ENCODE measurements at places on chromosomes 3 and 15.
A peak's percentile ranks its signal among the peaks of the same experiment; 100 is the strongest.

DNA sequence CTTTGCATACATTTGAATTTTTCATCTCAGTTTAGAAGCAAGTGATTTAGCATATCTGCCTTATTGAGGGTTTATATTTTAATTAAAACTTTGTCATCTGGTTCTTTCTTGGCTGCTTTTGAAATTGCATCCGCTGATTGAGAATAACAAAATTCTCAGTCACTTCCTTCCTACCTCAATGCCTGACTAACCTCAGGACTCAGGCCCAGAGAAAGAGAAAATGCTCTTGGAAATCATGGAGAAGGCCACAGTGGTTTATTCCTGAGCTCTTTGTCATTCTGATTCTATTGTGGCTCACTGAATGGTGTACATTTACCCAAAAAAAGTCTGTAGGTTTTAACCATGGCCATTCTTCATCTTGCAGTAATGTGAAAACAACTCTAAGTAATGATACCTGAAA is 533.9 kb downstream of the TBL1XR1 start:
- DNase-seq, result no peak

- DNase-seq, result peak; percentile 9
These were observed 580.2 kb downstream of the NLGN1 start for GRCh38 chr3:173977747-173978146.

DNA sequence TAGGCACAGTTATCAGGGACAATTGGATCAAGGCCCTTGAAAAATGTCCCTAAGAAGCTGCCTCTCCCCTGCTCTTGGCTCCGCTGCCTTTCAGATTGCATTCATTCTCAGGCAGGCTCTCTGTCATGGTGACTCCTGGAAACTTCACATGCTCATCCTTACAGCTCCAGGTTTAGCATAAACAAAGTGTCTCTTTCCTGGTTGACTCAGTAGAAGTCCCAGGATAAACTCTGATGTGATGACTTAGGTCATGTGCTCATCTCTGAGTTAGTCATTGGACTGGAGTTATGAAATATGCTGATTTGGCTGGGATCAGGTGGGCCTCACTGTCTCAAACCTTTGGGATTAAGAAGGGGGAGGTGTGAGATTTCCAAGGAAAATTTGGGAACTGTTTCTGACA is 243.8 kb downstream of the ZNF621 start:
- no peak for DNase-seq

DNA sequence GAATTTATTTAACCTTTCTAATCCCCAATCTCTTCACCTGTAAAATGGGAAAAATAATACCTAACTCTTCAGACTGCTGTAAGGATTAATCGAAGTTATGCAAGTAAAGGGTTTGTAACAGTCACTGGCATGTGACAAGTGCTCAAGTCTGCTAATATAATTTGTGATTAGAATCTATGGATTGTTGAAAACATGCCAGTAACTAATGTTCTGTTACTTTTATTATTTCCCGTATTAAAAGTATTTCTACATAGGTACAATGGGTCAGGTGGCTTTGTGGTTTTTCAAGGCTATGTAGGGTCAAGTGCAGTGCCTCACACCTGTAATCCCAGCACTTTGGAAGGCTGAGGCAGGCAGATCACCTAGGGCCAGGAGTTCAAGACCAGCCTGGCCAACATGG is 29.4 kb downstream of the ULK4 start:
- DNase-seq, result no peak

GRCh38 chr3:152497457-152497856 is 228.7 kb downstream of the MBNL1 start:
- DNase-seq, result no peak

DNA sequence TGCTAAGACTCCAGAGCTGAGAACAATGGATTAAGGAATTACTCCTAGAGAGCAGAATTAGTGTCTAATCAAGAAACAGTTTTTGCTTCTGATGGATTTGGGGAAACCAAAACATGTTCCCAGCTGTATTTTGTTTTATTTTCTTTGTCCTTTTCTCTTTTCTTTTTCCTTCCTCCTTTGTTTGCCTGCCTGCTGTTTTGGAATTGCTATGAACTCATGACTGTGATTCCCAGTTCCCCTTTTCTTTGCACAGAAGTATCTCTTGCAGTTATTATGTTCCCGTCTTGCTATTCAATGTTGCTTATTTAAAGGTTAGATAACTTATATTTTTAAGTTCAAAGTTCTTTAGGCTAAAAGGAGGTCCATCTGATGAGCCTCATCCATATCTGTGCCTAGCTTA is 77.0 kb upstream of the GBE1 start:
- no peak for DNase-seq

- no peak for DNase-seq
These were observed 49.7 kb downstream of the MAGEF1 start for GRCh38 chr3:184662187-184662586.

DNA sequence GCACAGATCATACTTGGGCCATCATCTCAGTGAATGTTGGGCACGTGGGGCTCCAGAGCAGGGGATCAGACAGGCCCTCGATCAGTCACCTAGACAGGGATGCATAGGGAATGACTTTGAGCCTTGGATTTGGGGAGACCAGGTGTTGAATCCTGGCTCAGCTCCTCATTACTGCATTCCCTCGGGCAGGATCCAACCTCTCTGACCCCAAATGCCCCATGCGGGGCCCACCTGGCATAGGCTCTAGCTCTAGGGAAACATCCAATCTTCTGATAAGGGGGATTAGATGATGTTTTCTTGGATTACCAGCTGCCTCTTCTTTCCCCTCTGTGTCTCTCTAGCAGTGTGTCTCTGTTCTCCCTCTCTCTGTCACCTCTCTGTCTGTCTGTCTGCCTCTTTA is 22.7 kb downstream of the LOXL1 start:
- DNase-seq, result no peak

DNA sequence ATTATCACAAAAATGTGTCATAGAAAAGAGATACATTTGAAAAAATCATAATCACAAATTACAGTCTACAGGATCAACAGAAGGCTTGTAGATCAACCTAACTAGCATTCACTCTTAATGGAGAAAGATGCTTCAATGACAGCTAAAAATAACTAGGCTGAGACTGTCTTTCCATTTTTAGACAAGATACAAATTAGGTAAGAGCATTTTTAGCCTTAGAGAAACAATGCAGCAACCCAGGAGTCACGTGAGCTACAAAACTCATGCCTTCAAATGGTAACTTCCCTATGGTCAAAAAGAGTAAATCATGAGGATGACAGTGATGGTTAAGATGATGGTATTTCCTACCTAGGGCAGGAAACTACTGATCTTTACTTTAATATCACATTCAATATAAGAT is 415.4 kb downstream of the MAGI1 start:
- no peak for DNase-seq

DNA sequence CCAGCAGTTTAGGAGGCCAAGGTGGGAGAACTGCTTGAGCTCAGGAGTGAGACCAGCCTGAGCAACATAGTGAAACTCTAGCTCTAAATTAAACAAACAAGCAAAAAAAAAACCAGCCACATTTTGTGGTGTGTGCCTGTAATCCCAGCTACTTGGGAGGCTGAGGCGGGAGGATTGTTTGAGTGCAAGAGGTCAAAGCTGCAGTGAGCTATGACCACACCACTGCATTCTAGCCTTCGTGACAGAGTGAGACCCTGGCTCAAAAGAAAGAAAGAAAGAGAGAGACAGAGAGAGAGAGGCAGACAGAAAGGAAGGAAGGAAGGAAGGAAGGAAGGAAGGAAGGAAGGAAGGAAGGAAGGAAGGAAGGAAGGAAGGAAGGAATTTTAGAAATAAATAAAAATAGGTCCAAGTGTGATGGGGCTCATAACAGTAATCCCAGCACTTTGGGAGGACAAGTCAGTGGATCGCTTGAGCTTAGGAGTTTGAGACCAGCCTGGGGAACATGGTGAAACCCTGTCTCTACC is 38.7 kb upstream of the LRIG1 start:
- no peak for DNase-seq

GRCh38 chr3:66910266-66911055 is 87.6 kb upstream of the KBTBD8 start:
- DNase-seq, result no peak

DNA sequence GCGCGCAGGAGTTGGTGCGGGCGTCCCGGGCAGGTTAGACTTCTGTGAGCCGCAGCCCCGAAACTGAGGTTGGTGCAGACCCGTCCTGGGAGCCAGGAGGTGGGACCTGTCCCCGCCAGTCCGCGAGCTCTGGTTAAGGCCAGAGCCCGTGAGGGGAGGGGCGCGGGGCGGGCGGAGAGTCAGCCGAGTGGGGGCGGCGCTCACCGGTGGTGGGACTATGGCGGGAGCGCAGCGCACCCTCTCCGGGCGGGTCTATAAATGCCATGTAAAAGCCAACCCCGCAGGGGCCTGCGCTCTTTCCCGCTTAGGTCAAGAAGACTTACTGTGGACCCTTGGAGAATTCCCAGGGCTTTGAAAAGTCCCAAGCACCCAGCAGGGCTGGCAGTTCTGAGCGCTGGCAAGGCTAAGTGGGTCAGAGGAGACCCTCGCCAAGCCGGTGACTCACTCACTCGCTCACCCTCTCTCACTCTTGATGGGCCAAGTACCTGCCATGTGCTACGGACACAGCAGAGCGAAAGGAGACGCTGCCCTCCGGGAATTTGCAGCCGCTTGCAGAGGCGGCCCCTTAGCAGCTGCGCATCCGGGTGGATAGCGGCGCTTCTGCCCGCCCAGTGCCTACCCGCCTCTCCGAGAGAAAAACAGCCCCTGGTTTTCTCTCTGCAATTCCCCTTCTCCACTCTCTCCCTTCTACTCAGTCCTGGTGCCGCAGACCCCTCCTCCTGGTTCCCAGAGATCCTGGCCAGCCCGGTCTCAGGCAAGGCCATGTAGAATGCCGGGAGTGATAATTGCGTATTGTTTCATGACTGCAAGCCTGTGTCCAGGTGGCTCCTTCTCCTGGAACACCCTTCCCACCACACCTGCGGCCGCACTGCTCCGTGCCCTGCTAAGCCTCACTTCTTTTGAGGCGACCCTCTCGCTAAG is at the start of gene ALDH1L1:
Gene ALDH1L1, minus strand, starts transcription at position 110 of the 921 bp plus-strand sequence. CDS start 19,607 bp downstream, outside the sequence.
- peak; percentile 36 for DNase-seq

GRCh38 chr15:51227940-51228732 is 110.3 kb downstream of the CYP19A1 start:
- DNase-seq, result no peak

- no peak for DNase-seq
These were observed 3.1 kb upstream of the ZXDC start for GRCh38 chr3:126478581-126479310.

GRCh38 chr15:88849376-88850072 is 45.8 kb downstream of the HAPLN3 start:
- no peak for DNase-seq

- DNase-seq, result no peak
These were observed 353.0 kb upstream of the SATB1 start for GRCh38 chr3:18778094-18778493.

- no peak for DNase-seq
These were observed 34.8 kb upstream of the CHRNB4 start for GRCh38 chr15:78675617-78676360.

GRCh38 chr15:71043373-71043772 is 71.9 kb upstream of the THSD4 start:
- DNase-seq, result no peak

DNA sequence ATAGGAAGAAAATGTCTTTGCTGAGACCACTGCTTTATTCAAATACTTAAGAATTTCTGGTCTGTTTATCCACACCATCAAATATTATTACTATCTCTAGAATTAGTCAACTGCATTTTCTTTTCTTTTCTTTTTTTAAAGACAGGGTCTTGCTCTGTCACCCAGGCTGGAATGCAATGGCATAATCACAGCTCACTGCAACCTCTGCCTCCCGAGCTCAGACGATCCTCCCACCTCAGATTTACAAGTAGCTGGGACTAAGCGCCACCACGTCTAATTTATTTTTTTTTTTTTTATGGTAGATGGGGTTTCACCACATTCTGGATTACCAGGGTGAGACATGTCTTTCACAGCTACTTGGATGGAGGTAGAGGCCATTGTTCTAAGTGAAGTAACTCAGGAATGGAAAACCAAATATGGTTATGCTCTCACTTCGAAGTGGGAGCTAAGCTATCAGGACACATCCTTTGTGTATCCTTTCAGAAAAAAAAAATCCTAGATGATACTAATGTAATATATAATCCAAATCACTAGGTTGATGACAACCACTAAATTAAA is 52.8 kb downstream of the STAG1 start:
- DNase-seq, result no peak

DNA sequence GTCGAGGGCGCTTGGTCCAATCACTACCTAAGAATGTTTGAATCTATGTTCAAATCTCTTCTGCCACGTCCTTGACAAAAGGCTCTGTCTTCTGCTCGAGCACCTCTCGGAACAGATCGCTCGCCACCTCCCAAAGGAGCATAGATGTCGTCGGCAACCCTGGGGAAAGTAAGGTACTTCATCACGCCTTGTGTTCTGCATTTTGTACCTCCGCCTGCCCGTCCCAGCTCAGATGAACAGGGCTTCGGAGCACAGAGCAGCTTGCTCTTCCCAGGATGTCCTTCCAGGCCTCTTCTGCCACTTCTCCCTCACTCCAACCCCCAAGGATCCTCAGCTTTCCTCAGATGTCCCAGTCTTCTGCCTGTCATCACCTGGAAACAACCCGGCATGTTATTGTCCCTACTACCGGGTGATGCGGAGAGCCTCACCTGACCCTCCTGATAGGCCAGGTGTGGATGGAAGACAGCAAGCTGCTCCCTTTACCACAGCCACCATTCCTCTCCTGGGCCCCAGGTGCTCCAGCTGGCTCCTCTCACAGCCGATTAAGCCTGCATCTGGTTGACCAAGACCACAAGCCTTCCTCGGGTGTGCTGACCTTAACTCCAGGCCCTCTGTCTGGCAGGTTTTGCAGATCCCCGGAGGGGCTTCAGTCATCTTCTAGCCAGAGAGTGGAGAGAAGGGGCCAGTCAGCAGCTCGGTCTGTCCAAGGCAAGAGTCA is 270.5 kb downstream of the FAM43A start:
- DNase-seq, result no peak

- no peak for DNase-seq
These were observed 25.8 kb downstream of the TMEM43 start for GRCh38 chr3:14150491-14151230.

- DNase-seq, result no peak
These were observed 68.2 kb upstream of the CORO2B start for GRCh38 chr15:68510558-68510957.

DNA sequence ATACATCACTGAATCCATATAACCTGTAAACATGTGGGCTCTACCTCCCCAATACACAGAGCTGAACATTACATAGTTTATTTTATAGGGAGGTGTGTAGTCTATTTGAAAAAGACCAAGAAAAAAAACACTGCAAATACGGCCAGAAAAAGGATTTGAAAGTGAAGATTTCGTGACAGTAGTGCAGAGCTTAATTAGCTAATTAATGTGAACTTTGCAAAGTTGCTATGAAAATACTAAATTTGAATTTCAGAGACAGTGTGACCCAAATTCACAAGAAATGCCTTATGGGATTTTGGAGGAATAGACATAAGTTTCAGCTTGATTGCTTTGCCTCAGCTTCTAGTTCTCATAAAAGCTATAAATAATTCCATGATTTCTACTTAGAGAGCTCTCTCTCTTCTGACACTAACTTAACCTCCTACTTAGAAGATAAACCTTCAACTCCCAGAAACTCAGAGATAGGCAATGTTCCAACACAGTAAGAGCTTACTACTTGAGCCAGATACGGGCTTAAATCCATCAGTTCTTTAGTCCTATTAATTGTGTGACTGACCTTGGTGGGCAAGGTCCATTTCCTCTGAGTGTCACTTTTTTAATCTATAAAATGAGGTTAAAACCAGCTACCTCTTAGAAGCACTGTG is 87.3 kb upstream of the THBS1 start:
- no peak for DNase-seq

All from NCI-H2029 (cell line).